ENCODE measurements at places on chromosomes 4 and X. TPM values are rescaled to one million over a fixed set of nuclear protein-coding genes. Genes with fewer than 3 reads are reported as not detected.

Gene MFAP3L
- 31.3 TPM for total RNA-seq

Gene RPA4
- total RNA-seq: not detected

GRCh38 chr4:168868044-168868781 is 141.8 kb downstream of the CBR4 start:
- no peak for DNase-seq

DNA sequence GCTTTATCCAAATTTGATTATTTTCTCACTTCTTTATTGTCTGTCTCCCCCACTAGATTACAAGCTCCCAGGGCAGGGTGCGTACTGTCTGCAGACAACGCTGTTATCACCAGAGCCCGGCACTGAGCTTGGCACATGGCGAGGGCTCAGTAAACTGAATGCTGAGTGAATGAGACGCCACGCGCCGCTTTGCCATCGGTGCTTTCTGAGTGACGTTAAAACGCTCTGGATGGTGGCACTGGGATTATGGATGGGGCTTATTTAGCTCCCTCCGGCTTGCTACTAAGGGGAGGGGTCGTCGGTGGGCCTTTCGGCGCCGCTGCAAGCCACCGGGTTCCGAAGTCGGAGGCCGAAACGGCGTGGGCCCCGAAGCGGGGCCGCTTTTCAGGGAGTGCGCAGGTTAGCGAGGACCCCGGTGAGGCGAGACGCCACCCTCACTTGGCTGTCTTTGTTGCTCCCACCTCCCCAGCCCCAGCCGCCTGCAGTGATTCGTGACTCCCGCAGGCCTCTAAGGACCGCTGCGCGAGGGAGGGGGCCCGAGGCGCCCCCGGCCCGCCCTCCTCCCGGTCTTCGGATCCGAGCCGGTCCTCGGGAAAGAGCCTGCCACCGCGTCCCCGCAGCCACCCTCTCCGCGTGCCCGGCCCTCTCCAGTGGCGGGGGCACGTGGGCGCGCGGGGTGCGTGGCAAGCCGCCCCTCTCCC is 569 bp upstream of the FHL1 start:
- peak; percentile 34 for DNase-seq

DNA sequence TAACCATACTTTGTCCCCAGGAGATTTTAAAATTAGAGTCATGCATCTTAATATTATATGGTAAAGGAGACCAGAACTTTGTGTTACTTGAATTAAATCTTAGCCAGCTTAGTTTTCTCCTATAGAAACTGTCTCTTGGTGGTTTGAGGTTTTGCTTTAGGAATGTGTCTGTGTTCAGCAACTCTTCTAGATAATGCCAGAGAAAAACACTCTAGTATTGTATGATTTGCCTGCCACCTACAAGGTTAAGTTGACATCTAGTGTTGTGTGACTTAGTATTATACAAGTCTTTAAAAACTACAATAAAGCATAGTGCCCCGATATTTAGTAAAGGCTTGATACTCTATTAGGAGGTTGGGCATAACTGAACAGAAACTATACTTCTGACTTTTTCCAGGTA is 2.1 kb downstream of the UGT8 start:
- no peak for DNase-seq

GRCh38 chr4:63528256-63528991 is 880.8 kb downstream of the TECRL start:
- DNase-seq: no peak

GRCh38 chr4:63693321-63693720 is 715.9 kb downstream of the TECRL start:
- DNase-seq: no peak

Gene UPF3B
- 19.2 TPM for total RNA-seq

DNA sequence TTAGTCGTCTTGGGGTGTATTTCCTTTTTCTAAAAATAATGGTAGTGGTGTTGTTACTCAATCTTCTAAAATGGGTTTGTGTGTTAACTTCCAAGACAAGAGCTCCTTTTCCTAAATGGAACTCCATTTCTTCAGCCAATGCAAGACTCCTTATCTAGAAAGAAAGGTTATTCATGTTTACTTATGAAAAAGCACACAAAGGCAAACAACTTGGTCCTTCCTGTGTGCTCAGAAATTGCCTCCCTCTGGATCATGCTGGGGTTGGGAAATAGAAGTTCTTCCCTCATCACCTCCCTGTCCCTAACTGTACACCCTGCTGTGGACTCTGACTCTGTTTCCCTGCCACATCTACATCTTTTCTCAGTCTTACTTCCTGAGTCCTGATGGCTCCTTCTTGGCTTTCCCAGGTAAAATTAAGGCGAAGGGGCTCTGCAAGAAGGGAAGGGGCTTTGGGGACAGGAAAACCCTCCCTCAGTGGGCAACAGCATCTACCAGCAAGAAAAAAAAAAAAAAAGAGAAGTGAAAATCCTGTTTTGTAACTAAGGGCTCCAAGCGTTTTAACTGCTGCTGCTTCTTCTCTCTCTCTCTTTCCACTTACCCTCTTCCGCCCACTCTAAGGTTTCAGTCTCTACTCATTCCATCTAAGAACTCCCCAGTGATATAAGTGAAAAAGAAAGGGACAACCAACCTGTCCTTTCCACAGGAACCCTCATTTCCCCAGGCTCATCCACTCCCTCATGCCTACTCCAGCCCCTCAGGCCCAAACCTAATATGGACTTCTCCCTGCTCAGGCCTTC is 19.8 kb upstream of the TASL start:
- no peak for DNase-seq

Gene YTHDC1
- total RNA-seq: 109 TPM

GRCh38 chrX:128020701-128021100 is 31.5 kb downstream of the ACTRT1 start:
- no peak for DNase-seq

Gene TRIM75
- not detected for total RNA-seq

GRCh38 chr4:30882995-30883675 is 163.0 kb downstream of the PCDH7 start:
- no peak for DNase-seq

- no peak for DNase-seq
Observed at GRCh38 chr4:71855944-71856343, 72.1 kb upstream of the GC start.

- no peak for DNase-seq
Observed at GRCh38 chr4:184111233-184111832, 106.3 kb downstream of the ENPP6 start.

DNA sequence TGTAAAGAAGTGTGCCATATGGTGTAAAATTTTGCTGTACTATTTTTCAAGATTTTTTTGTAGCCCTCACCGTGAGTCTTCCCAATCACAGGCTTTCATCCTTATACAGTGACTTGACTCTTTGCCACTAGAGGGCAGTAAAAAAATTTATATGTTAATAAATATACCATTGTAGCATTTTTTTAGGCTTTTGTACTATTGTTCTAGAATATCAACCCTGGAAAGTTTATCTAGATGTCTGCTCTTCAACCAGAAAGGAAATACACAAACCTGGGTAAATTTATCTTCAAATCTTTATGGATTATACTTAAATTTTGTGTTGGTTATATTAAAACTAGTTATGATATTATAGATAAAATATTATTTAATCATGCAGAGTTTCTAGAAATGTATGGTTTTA is 235.3 kb downstream of the TENM3 start:
- no peak for DNase-seq

DNA sequence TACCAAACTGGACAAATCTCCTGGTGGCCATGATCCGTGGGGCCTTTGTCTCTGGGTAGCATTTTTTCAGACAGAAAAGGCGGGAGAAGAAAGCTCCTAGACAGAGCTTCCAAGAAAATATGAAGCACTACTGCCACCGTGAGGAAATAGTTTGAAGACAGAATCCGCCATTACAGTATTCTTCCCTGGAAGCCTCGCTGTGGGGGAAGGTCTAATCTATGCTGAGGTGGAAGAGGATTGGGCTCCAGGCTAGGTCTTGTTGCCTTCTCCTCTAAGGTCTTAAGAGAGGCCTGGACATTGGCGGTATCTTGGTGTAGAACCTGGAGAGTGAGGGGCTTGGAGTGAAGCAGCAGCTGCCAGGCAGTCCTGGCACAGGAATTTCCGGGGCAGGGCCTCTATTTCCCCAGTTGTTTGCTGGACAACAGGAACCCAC is 218.9 kb downstream of the OR13H1 start:
- DNase-seq: no peak

Gene CSAG1
- 1.5 TPM for total RNA-seq

DNA sequence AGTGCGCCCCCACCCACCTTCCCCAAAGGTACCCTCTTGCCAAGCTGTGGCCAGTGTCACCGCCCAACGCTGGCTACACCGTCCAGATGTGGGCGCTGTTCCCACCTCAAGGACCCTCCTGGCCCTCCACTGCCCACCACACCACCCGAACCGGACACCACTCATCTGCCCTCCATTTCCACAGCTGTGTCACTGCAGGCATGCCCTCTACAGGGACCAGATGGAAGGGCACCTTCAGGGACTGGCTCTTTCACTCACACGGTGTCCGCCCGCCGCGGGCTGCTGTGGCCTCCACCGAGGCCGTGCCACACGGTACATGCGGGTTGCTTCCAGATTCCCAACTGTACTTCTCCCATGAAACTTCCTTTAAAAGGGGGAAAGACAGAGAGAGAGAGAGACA is 87.7 kb downstream of the FAM53A start:
- DNase-seq: no peak

- peak; percentile 90 for DNase-seq
Observed at GRCh38 chr4:56821381-56822243, at the start of gene SPINK2. Gene SPINK2 (minus strand): TSS chr4:56821701. CDS start chr4:56821662, 39 bp downstream.

DNA sequence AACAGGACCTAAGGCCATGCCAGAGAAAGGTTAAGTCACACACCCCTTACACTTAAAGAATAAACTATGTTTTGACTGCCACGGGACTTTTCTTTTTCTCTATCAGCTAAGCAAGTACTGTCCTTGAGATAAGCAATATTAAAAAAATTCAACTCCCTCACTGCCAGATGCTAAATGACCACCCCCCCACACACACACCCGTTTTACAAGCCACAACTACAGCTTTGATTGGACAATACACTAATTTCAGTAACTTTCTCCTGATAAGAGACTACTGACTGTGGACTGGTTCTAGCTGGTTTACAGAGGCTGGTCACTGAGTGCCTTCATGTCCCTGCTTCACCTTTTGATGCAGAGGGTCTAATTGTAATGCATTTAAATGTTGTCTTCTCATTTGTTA is 63.9 kb upstream of the HOPX start:
- DNase-seq: no peak

GRCh38 chr4:104490096-104490769 is 4.5 kb downstream of the CXXC4 start:
- no peak for DNase-seq

GRCh38 chr4:74490736-74491135 is 45.8 kb downstream of the AREG start:
- DNase-seq: no peak

- DNase-seq: no peak
Observed at GRCh38 chr4:13543032-13543838, 1.1 kb downstream of the NKX3-2 start.

DNA sequence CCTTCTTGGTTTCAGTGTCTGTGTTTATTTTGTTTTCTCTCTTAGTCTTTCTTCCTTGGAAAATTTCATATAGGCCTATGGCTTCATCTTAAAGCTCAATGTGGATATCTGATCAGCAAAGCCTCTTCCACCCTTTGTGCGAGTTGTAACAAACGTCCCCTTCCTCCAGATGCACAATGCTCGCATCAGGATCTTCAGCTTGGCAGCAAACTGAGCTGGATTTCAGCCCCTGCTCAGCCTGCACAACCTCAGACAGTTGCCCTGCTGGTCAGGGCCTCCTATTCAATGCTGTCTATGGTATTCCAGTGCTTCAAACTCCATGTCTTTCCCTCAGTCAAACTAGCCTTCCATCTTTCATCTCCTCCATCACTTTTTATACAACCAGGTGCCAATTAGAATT is 309.4 kb downstream of the ARHGAP24 start:
- DNase-seq: no peak

DNA sequence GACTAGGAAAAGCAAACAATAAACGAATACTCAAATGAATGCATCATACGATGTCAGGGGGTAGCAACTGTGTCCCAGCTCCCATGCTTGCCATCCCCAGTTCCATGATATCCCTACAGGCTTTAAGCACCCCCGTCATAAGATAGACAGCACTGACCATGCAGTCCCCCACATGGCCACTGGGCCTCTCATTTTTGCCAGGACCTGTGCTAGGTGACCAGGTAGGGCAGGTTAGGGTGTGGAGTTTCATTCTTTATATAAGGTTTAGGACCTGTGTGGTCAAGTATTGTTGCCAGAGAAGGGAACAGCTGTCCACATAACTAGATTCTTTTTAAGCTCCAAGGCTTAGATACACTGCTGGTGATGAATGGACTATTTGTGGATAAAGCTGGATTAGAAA is 9.7 kb downstream of the PPEF2 start:
- DNase-seq: peak; percentile 50

Gene HEPH
- 31.7 TPM for total RNA-seq

- DNase-seq: no peak
Observed at GRCh38 chrX:46864606-46865005, 27.8 kb downstream of the RP2 start.

GRCh38 chr4:113243312-113243711 is 193.9 kb downstream of the ANK2 start:
- DNase-seq: no peak

DNA sequence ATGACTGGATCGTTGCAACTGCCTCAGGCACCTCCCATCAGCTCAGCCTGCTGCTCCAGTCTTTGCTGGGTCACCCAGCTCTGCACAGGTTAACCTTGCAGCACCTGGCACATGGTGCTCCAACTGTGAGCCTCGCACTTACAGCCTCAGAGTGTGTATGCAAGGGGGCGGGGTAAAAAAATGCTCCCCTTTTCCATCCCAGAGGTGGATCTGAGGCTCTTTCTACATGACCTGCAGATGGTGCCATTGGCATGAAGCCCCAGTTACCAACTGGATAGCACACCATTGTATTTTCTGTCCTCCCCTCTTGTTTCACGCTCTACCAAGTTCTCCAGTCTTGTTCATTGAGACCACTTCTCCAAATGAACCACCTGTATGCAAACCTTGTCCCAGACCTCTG is 46.2 kb upstream of the TRPC3 start:
- peak; percentile 31 for DNase-seq

DNA sequence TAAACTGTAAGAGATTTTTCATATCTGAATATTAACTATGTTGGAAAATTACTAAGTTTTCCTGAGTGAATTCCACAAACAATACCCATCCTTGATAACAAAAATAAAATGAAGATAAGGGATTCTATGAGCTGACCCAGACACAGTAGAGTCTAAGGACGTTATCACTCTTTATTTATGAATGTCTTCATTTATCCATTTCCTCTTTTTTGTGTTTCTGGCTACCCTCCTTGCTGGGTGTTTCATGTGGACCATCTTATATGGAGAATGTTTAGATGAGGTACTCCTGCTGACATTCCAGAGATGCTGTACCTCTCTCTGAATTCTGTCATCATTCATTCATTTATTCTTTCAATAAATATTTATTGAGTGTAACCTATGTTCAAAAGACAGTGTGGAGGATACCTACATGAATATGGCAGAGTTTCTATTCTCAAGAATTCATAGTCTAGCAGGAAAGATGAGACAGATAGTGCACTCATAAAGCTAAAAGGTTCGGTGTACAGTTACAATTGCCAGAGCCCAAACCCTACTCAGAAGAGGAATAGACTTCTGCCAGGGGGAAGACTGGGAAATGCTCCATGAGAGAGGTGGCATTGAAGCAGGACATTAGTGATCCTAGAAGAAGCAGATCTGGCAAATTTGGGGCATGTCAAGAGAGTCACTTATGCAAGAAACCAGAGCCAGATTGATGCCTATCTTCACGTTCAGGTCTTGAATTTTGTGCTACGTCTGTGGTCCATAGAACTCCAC is 195.8 kb downstream of the MAML3 start:
- no peak for DNase-seq

GRCh38 chr4:88756149-88756548 is 58.5 kb upstream of the NAP1L5 start:
- DNase-seq: no peak

GRCh38 chr4:169094656-169095231 is 84.7 kb upstream of the CBR4 start:
- no peak for DNase-seq
